Stimulated activated CD8-positive, alpha-beta memory T cell treated with anti-CD3 and anti-CD28 coated beads, Interleukin-4, amount 100 ng/mL, for 1 hour (primary cell): ENCODE measurements at places on chromosomes 1 and 21.

DNA sequence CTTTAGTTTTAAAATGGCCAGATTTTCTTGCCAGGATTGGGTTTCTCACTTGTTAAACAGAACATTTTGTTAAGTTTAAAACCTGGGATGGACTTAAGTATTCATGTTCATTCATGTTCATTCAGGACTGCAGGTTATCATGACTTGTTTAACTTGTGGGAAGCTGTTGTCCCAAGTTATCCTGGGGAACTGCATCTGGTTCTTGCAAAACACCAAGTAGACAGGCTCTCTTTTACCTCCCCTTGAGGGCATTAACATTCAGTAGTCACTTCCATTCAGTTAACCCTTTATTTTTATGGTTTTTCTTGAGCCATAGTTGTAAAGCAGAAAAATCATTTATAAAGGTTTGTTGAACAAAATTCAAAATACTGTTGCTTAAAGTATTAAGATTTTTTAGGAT, 8.1 kb downstream of the SOD1 start:
- no peak for DNase-seq

DNA sequence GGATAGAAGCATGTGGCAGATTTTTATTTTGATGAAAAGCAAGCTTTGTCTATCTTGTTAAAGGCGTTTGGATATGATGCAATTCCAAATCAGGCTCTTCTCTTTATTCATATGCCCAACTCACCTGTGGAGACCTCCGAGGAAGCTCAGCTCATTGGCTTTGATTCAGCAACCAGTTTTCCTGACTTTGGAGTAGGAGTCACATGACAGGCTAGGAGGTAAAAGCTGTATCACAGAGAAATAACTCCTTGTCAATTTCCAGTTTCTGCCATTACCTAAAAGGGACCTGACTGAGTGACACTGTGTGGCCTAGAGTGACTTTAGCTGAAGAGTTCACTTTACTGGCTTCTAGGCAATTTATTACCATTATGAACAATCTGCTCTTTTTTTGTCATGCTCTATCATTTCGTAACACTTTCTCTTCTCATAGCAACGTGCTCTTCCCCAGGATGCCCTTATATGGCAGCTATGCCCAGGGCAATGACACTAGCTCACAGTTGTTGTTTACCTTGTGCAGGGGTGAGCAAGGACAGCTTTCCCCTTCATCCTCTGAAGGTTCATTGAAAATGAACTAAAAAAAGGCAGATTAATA, 107.2 kb downstream of the KCNK1 start:
- no peak for DNase-seq

GRCh38 chr1:33653226-33653625, 180.8 kb downstream of the ZSCAN20 start:
- no peak for DNase-seq

DNA sequence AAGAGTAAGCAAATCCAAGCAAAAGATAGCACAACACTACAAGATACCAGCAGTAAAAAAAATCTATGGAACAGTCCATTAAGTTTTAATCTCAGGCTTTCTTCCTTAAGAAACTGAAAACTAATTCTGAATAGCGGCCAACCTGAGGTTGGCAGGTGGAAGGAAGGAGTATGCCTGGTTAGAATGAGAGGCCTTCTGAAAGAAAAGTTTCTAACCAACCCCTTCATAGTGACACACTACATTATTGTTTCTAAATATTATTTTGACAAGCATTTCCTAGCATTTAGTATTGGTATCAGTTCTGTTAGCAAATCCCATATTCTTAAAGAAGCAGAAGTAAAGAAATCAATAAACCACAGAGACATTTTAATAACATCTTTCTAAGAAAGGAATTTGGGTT, 205.7 kb upstream of the PTBP2 start:
- no peak for DNase-seq

DNA sequence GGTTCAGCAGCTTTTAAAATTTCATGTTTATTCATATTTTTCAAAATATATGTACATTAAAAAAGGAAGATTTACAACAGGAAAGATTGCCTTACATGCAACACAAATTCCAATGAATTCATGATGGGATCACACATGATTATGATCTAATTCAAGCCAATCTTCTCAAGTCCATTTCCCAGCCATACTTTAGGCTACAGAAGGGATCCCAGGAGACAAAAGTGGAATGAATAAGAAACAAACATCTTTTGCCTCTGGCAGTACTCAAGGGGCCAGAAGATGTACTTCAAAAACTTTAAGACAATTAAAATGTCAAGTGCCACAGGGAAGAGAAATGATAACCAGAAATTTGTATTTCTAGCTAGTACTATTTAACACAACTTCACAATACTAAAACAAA, 10.2 kb upstream of the SH2D5 start:
- no peak for DNase-seq

DNA sequence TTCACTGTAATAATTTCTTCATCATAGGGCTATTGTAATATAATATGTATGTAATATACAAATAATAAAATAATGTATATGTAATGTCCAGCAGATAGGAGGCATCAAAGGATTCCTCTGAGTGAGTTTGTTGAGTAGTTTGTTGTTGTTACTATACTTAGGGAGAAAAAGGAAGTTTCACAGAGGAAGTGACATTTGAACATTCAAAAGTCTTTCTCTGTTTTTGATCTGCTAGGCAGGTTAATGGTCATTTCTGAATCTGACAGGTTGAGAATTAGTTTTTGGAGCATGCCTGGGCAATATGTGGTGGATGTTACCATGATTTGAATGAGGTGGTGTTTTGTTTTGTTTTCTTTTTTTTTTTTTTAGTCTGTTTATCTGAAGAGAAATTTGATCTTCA, 102.1 kb downstream of the NRDC start:
- DNase-seq, result no peak

- no peak for DNase-seq
Observed at GRCh38 chr21:45617021-45617921, 26.3 kb upstream of the PCBP3 start.

GRCh38 chr1:19423130-19423529, 62.2 kb downstream of the CAPZB start:
- no peak for DNase-seq

DNA sequence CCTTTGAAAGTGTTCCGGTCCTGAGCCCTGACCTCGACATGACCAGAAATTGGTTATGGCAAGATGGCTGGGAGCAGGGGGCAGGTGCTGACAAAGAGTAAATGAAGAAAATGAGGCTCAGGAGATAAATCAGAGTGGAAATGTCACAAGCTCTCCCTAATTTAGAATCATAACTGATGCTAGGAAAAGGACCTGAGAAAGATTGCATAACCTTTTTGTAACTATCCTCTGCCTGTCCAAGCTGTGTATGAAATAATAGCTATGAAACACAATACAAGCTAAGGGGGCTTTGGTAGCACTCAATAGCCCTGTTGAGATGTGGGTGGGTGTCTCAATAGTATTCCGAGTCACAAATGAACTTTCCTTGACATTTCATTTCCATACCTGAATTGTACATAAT, 12.9 kb upstream of the NOS1AP start:
- no peak for DNase-seq

DNA sequence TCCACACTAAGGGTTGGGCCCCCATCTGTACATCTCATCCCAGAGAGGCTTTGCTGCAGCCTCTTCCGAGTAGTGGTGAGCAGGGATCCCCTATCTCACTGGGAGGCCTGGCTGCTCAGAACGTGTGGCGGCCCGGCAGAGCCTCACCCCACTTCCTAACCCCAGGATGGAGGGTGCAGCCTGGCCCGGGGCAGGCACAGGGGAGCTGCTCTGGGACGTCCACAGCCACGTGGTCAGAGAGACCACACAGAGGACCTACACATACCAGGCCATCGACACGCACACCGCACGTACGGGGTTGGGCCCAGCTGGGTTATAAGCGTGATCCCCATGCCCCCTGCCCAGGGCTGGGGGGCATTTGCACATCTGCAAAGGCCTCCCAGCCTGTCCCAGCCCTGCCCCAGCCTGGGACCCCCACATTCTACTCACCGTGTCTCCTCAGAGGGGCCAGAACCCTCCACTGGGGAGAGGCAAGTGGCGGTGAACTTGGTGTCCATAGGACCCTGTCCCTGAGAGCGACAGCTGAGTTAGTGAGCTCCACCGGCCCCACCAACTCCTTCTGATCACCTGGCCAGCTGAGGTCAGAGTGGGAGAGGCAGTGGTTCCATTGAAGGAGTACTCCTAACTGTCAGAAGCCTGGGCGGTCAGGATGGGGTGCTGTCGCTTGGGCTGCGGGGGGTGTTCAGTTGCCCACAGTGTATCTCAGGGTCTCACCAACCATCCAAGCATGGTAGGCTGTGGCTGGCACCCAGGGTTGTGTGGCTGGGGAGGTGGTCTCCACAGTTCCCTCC, 41.2 kb downstream of the TRIM11 start:
- no peak for DNase-seq

- no peak for DNase-seq
Observed at GRCh38 chr1:96820671-96821070, 99.1 kb downstream of the PTBP2 start.

- no peak for DNase-seq
Observed at GRCh38 chr1:156371553-156372264, 2.7 kb downstream of the RHBG start.

- DNase-seq, result no peak
Observed at GRCh38 chr1:200972985-200973742, 50.4 kb downstream of the KIF21B start.

DNA sequence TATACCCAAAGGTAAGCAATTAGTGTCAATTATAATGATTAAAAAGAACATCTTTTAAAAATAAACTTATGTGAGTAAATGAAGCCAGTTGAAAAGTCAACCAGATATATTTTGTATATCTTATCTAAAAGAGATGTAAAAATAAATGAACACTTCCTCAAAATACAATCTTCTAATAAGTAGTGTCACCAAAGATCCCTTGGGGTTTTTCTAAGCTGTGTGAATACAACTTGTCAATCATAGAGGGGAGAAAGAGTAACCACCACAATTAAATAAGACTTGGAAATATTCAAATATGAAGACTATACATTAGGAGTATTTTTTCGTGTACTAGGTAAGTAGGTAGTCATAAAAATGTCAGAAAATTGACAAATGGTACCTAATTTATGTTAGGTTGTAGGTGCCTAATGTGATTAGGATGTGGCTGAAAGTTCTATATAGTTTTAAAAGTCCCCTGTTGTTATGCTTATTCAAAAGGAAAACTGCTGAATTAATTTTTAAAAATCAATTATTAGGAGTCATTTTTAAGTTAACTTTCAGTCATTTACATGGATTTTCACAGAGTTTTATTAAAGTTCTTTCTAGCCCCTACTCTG, 72.6 kb downstream of the RASAL2 start:
- no peak for DNase-seq

DNA sequence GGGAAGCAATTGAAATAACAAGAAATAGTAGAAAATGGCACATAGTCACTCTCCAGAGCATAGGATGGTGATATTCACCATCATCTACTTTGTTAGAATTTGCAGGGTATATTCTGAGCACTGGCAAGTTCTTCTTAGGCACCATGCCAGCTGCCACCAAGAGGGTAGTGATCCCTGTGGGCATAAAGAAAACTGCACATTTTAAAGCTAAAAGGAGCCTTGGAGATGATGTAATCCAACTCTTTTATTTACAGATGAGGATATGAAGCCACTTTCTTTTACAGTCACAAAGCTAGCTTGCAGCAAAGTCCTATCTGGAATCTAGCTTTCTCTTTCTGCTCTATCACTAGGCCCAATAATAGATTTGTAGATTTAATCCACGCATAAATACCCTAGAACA, 69.0 kb downstream of the PTGER3 start:
- no peak for DNase-seq

GRCh38 chr1:43052322-43052721, 93.7 kb upstream of the SLC2A1 start:
- no peak for DNase-seq

DNA sequence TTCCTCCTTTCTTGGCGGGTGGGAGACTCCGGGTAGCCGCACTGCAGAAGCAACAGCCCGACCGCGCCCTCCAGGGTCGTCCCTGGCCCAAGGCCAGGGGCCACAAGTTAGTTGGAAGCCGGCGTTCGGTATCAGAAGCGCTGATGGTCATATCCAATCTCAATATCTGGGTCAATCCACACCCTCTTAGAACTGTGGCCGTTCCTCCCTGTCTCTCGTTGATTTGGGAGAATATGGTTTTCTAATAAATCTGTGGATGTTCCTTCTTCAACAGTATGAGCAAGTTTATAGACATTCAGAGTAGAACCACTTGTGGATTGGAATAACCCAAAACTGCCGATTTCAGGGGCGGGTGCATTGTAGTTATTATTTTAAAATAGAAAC, 2.5 kb downstream of the OLIG2 start:
- no peak for DNase-seq

- DNase-seq, result no peak
Observed at GRCh38 chr1:202968895-202969295, 1.8 kb upstream of the CYB5R1 start.

- DNase-seq, result no peak
Observed at GRCh38 chr1:15282810-15283474, 35.9 kb downstream of the FHAD1 start.

DNA sequence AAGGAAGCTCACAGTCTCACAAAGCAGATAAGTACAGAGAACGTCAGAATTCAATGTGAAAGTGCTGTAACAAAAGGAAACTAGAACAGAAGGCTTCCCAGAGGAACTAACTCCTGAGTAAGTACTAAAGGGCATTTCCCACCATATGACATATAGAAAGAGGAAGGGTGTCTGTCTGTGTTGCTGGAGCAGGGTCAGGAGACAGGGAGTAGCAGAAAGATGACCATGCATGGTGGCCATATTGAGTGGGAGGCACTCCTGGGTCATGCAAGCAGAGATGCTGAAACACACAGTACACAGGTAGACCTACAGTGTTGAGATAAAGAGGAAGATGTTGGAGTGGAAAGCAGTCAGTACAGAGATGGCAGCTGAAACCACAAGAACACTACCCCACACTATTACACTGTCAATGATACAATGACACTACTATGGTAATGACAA, 47.3 kb downstream of the SLC25A24 start:
- no peak for DNase-seq

DNA sequence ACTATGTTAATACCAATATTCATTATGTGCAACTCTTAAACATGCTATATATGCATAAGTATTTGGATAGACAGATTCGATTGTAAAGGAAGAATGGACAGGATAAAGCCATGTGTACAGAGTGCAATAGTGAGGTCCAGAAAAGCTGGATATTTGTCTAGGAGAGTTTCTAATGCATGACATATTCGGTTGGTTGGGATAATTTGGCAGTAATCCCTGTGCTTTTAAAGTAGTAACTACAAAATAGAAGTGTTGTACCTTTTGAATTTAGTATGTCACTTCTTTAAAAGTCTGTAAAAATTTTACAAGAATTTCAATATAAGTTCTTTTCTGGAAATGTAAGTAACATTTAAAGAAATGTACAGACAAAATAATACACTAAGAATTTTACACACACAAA, 774.5 kb downstream of the USP25 start:
- DNase-seq, result no peak

- no peak for DNase-seq
Observed at GRCh38 chr1:26677306-26678115, 18.3 kb upstream of the ARID1A start.

- no peak for DNase-seq
Observed at GRCh38 chr1:213985209-213986019, 2.4 kb upstream of the PROX1 start.

GRCh38 chr1:95806171-95806570, 572.2 kb downstream of the RWDD3 start:
- no peak for DNase-seq
